ENCODE measurements at places on chromosomes 7 and 10. TPM values are rescaled to one million over a fixed set of nuclear protein-coding genes. Genes with fewer than 3 reads are reported as not detected.

DNA sequence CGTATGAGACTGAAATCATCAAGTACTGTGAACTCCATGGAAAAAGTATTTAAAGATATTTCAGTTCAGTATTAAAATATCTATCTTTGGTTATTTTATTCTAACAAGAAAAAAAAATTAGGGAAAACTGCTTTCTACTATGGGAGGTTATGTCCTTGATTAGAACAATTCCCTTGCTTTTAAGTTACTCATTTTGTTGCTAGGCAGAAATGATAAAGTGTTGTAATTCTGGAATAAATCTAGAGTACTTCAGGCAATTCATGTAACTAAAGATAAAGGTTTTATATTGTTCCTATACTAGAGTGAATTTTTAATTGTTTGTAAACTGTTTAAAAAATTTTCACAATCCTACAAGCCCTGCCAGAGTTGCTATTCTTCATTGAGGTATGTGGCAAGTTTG lies 92.0 kb downstream of the BBS9 start:
- H3K4me3 ChIP-seq = no peak overlapping the region
- H3K36me3 ChIP-seq = no peaks in the 10 kb centered on the region
- H3K4me1 ChIP-seq = no peaks in the 10 kb centered on the region
- no peak for DNase-seq
- no peaks in the 10 kb centered on the region for H3K27me3 ChIP-seq

- no peaks in the 10 kb centered on the region for H3K27me3 ChIP-seq
- no peak for DNase-seq
- H3K4me3 ChIP-seq = no peak overlapping the region
These were observed 348.9 kb downstream of the ATRNL1 start for GRCh38 chr10:115441907-115442545.

CUBN gene
- 0.80 TPM for total RNA-seq

DNA sequence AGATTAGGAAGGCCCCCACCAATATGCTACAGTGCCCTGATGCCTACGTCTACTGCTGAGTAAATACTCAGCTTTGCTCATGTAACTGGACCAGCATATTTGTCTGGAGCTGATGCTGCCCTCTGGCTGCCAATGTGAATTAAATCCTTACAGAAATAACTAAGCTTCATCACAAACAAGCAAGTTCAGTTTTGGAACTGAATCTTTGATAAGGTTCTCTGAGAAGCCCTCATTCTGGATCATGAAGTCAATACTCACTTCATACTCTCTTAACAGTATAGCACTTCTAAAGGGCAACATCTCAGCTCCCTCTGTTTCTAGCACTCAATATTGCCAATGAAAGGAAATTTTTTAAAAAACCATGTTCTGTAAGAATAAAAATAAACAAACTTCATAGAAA lies 246.7 kb downstream of the ETV1 start:
- H3K4me1 ChIP-seq = peaks cover 24% of the 10 kb centered on the region
- no peak overlapping the region for H3K4me3 ChIP-seq
- peak; percentile 69 for DNase-seq
- H3K36me3 ChIP-seq = no peaks in the 10 kb centered on the region

GRCh38 chr7:51949726-51950644 lies 633.4 kb upstream of the COBL start:
- no peaks in the 10 kb centered on the region for H3K27me3 ChIP-seq
- no peak overlapping the region for H3K27ac ChIP-seq
- H3K36me3 ChIP-seq = no peaks in the 10 kb centered on the region
- DNase-seq = no peak
- H3K4me1 ChIP-seq = no peaks in the 10 kb centered on the region

- no peaks in the 10 kb centered on the region for H3K27me3 ChIP-seq
- no peak for DNase-seq
- H3K36me3 ChIP-seq = no peaks in the 10 kb centered on the region
- H3K27ac ChIP-seq = no peak overlapping the region
- no peak overlapping the region for H3K4me3 ChIP-seq
- H3K4me1 ChIP-seq = no peaks in the 10 kb centered on the region
These were observed 476.1 kb downstream of the SH2D4B start for GRCh38 chr10:81013771-81014170.

- no peak for DNase-seq
- no peak overlapping the region for H3K4me3 ChIP-seq
- H3K4me1 ChIP-seq = no peaks in the 10 kb centered on the region
- H3K27ac ChIP-seq = no peak overlapping the region
- no peaks in the 10 kb centered on the region for H3K27me3 ChIP-seq
- no peaks in the 10 kb centered on the region for H3K36me3 ChIP-seq
These were observed 114.5 kb downstream of the GRID1 start for GRCh38 chr10:86252079-86252478.
